ENCODE measurements at places on chromosomes 2 and 18. TPM values are rescaled to one million over a fixed set of nuclear protein-coding genes. Genes with fewer than 3 reads are reported as not detected.

ANKRD53 gene
- 3.3 TPM for total RNA-seq

SLC9A4 gene
- not detected for total RNA-seq

RDH14 gene
- 23.8 TPM for total RNA-seq

DSG1 gene
- total RNA-seq: not detected

EPB41L3 gene
- total RNA-seq: 53.0 TPM

HOXD4 gene
- 7.7 TPM for total RNA-seq

DCC gene
- not detected for total RNA-seq

MC5R gene
- not detected for total RNA-seq

RAPH1 gene
- total RNA-seq: 62.0 TPM

EFR3B gene
- 1.3 TPM for total RNA-seq

GREB1 gene
- 8.6 TPM for total RNA-seq

DNA sequence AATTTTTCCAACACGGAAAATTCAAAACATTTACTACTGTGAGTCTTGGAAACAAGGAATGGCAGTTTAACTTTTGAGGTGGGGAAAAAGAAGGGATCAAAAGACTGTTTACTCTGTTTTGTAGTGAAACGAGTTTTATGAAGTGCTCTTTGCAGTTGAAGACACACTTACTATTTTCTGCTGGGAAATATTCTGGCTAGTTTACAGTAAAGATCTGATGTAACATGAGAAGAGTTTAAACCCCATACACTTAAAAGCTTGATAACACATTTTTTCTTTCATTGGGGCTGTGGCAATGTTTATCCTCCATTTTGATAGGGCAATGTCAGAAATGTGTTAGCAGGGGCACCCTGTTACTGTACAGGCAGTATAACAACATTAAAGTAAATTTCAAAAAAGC lies 124.9 kb upstream of the SMAD7 start:
- DNase-seq: no peak

DNA sequence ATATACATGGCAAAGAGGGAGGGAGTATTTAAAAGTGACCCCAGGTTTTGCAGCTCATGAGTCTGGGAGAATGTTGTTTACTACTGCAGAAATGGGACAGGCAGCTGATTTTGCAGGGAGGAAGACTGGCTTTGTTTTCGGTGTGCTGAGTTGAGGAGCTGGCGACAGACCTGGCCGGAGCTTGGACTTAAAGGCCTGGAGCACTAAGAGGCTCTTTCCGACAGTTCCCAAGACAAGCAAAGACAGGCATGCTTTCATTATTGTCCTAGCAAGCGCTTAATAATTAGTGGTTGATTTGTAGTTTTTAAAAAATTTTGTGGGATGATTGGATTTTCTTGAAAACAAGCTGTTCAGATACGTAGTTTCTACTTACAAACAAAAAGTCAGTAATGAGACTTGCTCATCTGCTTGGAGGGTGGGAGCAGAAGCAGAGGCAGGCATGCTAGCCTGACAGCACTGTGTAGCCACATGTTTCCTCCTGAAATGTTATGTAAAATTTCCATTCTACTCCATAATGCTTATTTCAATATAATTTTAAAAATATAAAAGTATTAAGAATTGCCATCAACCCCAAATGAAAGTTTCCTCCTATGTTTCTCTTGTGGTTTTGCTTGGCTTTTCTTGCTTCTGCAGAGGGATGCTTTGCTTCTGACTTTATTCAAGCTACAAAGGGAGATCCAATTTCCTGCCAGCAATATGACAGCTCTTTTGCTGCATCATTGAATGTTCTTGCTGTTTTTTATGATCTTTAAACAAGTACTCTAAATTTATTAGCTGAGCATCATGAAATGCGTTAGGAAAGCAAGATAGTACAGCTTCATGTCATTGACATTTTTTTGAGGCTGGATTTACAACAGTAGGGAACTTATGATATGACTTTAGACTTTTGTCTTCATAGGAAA lies 75.8 kb downstream of the PHLPP1 start:
- DNase-seq: no peak

DNA sequence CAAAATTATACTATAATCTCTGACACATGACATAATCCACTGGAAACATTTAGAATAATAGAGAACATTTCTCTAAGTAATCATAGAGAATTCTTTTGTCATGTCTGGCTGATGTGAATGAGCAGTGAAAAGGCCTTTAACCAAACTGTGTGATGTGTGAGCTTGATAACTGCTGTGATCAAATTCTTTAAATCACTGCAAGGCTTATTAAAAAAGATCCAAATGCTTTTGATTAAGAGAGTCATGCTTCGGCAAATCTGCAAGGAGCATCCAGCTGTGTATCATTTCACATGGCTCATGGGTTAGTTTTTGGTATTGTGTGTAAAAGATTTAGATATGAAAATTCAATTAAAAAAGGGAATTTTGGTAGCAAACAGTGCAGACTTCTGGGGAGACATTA lies 58.6 kb upstream of the TFPI start:
- DNase-seq: no peak

DNA sequence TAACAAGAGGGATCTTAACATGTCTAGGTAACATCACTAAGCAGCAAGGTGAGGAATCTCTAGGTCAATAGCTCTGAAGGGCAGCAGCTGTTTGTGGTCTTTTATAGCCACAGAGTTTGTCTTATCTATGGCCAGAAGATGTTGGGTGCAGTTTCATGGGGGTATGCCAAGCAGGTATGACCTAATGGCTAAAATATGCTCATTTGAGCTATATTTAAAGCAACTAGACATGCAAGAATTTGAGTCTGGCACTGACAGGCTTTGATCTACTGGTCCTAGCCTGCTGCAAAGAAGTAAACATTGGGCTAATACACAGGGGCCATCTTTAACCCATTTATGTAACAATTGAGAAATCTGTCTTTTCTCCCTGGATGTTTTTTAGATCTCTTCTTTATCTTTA lies 13.9 kb upstream of the UGP2 start:
- no peak for DNase-seq

GRCh38 chr2:69353360-69353759 lies 33.7 kb downstream of the GFPT1 start:
- DNase-seq: no peak

GRCh38 chr2:186533717-186534116 lies 47.7 kb downstream of the ZC3H15 start:
- DNase-seq: no peak

GRCh38 chr2:172639256-172639655 lies 83.4 kb downstream of the PDK1 start:
- DNase-seq: no peak

GRCh38 chr2:128408349-128409305 lies 90.0 kb upstream of the HS6ST1 start:
- DNase-seq: peak; percentile 56

GRCh38 chr2:97707362-97708047 lies 5.9 kb upstream of the ZAP70 start:
- peak; percentile 66 for DNase-seq

DNA sequence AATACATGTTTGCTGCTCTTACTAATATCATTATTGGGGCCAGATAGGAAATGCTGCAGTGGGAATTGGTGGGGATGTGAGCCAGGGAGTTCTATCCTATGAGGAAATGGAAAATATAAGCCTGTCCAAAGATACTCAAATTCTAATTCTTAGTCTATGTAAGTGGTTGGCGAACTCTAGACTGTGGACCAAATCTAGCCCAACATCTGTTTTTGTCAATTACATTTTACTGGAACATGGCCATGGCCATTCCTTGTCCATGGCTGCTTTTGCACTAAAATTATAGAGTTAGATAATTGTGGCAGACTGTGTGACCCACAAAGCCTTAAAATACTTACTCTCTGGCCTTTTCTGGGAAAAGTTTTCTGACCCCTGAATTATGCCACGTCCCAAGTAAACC lies 113.3 kb downstream of the MGAT5 start:
- DNase-seq: no peak

- DNase-seq: no peak
Observed at GRCh38 chr18:8793445-8794155, 88.2 kb downstream of the MTCL1 start.

DNA sequence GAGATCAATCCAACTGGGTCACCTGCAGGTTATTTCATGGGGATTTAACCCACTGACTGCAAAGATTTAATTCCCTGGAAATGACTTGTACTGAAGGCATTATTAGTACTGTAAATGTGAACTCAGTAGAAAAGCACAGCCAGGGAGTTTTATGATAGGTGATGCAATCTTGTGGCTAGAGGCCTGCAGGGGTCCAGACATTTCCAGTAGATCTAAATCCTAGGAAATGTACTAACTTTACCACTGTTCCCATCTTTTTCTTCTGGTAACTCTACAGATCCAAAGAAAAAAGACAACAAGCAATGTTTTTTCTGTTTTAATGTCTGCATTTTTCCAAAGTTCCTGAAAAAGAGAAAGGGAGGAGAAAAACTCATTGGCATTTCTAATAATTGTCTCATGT lies 500.1 kb downstream of the ARHGAP15 start:
- DNase-seq: no peak

DNA sequence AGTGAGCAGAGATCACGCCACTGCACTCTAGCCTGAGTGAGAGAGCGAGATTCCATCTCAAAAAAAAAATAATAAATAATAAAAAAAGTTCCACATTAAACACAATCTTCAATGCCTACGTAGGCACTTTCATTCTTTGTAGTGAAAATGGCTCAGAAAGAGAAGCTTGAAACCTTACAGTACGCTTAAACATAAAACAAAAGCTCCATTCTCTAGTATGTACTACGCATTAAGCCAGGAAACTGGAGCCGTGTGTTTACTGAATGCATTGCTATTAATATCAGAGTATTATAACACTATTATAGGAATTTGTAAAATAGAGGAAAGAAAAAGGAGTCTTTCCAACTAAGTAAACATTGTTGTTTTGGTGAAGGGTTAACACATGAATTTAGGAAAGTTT lies 41.3 kb upstream of the LMAN1 start:
- no peak for DNase-seq

DNA sequence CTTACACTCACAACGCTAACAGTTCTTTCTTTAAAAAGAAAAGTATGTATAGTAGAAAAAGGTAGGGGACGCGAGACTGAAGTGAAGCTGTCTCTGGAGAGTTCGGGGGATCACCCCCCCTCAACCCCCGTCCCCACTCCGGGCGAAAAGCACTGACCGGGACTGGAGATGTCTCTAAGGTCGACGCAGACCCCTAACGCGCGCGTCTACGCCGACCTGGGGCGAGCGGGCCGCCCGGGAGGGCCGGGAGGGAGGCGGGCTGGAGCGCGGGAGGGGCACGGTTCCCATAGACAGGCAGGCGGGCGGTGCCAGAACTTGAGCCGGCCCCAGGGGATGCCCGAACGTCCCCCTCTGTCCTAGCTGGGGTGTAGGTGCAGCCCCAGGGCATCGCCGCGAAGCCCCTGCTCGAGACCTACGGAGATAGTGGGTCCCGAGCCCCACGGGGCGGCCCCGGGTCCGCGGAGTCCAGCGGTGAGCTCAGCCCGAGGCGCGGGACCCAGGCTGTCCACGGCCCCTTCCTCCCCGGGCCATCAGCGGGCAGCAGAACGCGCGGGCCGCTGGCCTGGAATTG lies 82.2 kb downstream of the CHRNA1 start:
- peak; percentile 74 for DNase-seq
